Bladder microvascular endothelial cell (primary cell): ENCODE measurements at places on chromosomes 11 and 22. TPM values are rescaled to one million over a fixed set of nuclear protein-coding genes. Genes with fewer than 3 reads are reported as not detected.

Gene SMTNL1
- total RNA-seq = not detected in 2 replicates

Gene ATXN10
- 58.0 and 138 TPM in 2 replicates for total RNA-seq

Gene ACTN3
- under 0.01 and 0.06 TPM in 2 replicates for total RNA-seq

Gene ACRV1
- total RNA-seq = not detected in 2 replicates

Gene GVQW3
- total RNA-seq = 0.32 and 0.57 TPM in 2 replicates

Gene OR51B2
- total RNA-seq = not detected in 2 replicates

Gene CCDC89
- total RNA-seq = 0.13 and 0.32 TPM in 2 replicates
